ENCODE measurements at places on chromosomes 6 and 20.

DNA sequence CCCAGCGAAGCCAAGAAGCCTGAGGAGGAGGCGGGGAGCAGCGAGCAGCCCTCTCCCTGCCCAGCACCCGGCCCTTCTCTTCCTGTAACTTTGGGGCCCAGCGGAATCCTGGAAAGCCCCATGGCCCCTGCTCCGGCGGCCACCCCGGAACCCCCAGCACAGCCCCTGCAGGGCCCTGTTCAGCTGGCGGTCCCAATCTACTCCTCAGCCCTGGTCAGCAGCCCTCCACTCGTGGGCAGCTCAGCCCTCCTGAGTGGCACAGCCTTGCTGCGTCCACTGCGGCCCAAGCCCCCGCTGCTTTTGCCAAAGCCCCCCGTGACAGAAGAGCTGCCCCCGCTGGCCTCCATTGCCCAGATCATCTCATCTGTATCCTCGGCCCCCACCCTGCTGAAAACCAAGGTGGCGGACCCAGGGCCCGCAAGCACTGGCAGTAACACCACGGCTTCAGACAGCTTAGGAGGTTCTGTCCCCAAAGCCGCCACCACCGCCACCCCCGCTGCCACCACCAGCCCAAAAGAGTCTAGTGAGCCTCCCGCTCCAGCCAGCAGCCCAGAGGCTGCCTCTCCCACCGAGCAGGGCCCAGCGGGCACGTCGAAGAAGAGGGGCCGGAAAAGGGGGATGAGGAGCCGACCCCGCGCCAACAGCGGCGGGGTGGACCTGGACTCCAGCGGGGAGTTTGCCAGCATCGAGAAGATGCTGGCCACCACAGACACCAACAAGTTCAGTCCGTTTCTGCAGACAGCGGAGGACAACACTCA, 81.9 kb downstream of the SSR1 start:
- no peak for DNase-seq

DNA sequence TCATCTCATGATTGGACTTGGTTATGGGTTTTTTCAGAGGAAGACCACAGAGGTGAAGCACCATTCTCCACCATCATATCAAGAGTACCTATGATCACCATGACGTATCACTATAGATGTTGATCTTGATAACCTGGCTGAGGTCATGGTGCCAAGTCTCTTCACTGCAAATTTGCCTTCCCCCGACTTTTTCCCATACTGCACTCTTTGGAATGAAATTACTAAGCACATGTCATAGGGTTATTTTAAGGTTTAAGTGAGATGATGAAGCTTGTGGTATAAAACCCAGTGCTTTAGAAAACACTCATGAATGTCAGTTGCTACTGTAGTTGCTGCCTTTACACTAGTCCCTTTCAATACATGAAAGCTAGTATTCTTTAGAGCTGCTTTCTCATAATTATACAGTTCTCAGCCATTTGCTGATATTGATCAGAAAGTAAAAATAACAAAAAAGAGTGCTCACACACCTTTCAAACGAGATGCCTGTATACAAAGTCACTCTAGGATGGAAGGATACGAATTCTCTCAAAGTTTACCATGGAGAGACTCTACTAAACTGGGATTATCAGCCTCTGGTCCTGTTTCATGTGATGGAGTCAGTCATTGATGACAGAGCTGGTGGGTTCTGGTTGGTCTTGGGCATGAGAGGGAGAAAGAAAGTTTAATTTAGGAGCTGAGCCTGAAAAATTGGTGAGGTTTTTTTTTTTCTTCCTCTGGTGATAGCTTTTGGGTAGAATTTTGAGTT, 228.1 kb downstream of the PRL start:
- DNase-seq: no peak

GRCh38 chr6:127118298-127119101, at the start of gene RSPO3:
Gene RSPO3, plus strand, starts transcription at chr6:127118671. Its CDS starts 522 bp downstream, at chr6:127119193.
- DNase-seq: no peak

GRCh38 chr6:79713701-79714322, 82.7 kb downstream of the SH3BGRL2 start:
- DNase-seq: no peak

DNA sequence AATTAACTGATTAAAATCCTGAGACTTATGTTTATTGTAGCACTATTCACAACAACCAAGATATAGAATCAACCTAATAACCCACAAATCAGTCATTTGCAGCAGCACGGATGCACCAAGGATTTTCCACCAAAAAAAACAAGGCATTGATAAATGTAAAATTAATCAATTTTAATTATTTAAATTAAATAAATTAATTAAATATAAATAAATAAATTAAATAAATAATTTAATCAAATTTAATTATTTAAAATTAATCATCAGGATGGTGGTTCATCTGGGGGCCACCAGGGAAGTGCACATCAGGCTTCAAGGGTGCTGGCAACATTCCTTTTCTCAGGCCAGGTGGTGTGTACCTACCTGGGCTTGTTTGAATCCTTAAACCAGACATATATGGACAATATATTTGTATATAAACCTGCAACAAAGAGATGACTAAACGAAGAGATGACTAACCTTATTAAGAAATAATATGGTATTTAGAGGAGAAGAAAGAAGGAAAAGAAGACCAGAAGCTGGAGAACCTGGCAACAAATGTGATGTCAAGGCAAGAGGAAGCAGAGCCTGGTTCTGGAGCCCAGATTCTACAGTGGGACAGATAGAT, 89.2 kb downstream of the CD164 start:
- no peak for DNase-seq

DNA sequence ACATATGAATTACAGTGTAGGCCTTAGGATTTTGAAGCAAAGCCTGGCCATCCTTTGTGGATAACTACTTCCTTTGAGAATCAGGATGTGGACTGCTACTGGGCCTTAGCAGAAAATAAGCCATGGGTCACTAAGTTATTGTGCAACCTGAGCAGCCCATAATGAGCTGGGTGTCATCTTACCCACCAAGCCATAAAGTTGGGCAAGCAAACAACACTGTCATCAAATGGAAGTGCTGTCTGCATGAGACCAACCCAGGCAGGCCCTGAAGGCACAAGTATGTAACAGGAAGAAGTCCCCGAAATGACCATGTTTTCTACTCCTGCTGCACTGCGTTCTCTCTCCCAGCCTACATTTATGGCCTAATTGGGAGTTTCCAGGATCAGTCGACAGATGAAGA, 205.6 kb upstream of the GGTLC1 start:
- DNase-seq: no peak

GRCh38 chr20:17641520-17641964, 40.5 kb downstream of the RRBP1 start:
- no peak for DNase-seq

DNA sequence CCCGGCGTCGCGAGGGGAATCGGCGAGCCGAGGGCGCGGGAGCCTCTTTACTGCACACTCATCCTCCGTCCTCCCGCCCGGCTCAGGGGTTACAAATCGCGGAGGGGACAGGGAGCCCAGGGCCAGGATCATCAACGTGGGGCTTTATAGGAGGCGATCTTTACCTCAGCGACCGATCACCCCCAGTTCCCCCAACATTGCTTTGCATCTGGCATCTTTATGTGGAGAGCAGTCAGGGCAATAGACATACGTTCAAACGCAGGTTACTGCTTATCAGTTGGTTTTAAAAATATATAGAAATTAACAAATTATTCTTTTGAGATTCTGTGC, 634 bp downstream of the HSF2 start:
- DNase-seq: no peak

- no peak for DNase-seq
Measured at GRCh38 chr6:22631091-22631490, 61.7 kb downstream of the HDGFL1 start.

DNA sequence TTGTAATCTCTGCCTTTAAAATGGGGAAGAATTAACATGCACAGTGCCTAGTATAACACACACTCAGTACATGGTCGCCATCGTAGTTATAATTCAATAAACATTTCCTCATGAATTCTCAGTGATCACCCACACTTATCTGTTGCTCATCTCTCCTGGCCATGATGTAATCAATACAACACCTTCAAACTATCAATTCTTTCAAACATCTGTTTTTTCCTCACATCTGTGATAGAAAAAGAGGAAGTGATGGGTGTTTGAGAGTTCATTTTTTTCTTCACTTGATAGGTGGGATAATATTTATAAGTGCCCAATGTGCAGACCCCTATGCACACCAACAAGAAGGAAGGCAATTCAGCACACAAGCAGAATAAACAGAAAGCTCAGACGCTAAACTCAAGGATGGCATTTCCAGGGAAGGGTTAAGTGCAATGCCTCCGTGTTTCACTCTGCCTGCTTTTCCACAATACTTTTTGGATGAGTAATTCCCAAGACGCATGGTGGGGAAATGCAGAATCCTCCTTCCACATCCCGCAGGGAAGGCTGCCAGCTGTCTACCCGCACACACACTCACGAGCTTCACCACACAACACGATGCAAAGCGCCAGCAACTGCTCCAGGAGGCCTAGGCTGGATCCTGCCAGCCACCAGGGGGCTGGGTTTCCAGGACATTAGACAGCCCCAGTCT, 100.3 kb downstream of the GMPR start:
- no peak for DNase-seq

DNA sequence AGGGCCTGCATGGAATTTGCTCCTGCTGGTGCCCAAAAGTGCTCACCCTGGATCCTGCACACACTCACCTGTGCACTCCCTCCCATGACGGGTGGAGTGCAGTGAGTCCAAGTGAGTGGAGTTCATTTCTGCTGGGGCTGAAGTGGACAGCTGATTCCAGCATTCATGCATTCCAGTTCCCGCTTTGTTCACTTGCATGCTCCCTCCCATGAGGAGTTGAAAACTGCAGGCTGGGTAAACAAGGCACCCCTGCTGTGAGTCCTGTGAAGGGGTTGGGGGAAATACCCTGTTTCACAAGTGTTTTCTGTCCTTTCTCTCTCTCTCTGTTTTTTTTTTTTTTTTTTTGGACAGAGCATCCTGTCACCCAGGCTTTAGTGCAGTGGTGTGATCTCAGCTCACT, 454.1 kb upstream of the NOX3 start:
- no peak for DNase-seq

DNA sequence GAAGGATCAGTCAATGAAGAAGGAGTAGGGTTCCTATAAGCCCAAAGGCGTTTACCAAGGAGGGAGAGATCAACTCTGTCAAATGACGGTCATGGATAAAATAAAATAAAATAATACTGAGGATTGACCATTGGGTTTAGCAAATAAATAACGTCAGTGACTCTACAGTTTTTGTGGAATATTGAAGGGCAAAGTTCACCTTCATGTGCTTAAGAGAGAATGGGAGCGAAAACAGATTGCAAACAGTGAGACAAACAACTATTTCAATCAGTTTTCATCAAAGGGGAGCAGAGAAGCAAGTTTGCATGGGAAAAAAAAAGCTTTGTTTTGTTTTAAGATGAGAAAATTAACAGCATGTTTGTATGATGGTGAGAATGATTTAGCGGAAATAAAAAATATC, 17.6 kb upstream of the NT5DC1 start:
- no peak for DNase-seq

GRCh38 chr6:107991061-107991460, 33.1 kb upstream of the SEC63 start:
- DNase-seq: no peak

DNA sequence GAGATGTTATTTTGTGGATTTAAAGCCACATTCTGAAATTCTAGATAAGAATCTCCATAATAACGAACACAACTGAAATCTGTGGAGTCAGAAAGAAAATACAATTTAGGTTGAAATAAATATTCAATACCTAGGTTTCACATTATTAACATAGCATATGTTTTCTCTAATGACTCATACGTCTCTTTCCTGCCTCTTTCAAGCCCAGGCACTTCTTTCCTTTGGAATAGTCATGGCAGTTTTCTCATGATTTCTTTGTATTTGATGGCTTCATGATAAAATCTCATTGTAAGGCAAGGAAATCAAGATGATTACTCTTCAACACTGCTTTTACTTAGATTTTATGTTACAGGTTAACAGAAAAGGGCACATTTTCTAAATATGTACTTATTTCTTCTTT, 803.7 kb downstream of the PHF3 start:
- DNase-seq: no peak

- no peak for DNase-seq
Measured at GRCh38 chr6:109715616-109716015, 24.5 kb downstream of the FIG4 start.

DNA sequence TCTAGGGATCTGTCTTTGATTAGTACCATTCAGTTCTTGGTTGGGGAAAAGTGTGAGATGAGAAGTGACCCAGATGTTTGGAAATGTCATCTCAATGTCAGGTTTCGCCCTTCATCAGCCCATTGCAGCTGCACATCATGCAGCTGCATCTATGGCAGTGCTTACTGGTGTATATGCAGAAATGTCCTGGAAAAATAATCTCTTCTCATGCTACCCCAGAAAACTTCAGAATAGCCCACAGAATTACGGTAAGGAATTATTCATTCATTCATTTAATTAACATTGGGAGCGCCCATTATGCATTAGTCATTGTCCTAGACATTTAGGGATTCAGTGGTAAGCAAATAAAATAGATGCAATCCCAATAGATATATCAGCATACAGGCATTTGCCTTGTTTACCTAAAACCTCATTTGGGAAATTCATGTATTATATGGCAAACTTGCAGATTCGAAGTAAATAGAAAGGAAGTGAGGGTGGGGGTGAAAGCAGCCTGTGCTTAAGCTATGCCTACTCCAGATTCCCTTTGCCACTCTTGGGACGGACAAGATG, 89.2 kb downstream of the PDE7B start:
- DNase-seq: no peak

DNA sequence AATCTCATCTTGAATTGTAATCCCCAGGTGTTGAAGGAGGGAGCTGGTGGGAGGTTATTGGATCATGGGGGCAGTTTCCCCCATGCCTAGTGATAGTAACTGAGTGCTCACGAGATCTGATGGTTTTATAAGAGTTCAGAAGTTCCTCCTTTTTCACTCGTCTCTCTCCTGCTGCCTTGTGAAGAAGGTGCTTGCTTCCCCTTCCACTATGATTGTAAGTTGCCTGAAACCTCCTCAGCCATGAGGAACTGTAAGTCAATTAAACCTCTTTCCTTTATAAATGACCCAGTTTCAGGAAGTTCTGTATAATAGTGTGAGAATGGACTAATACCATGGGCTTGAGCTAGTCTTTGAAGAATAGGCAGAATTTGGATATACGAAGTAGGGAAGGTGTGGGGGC, 113.9 kb downstream of the RIN2 start:
- no peak for DNase-seq

DNA sequence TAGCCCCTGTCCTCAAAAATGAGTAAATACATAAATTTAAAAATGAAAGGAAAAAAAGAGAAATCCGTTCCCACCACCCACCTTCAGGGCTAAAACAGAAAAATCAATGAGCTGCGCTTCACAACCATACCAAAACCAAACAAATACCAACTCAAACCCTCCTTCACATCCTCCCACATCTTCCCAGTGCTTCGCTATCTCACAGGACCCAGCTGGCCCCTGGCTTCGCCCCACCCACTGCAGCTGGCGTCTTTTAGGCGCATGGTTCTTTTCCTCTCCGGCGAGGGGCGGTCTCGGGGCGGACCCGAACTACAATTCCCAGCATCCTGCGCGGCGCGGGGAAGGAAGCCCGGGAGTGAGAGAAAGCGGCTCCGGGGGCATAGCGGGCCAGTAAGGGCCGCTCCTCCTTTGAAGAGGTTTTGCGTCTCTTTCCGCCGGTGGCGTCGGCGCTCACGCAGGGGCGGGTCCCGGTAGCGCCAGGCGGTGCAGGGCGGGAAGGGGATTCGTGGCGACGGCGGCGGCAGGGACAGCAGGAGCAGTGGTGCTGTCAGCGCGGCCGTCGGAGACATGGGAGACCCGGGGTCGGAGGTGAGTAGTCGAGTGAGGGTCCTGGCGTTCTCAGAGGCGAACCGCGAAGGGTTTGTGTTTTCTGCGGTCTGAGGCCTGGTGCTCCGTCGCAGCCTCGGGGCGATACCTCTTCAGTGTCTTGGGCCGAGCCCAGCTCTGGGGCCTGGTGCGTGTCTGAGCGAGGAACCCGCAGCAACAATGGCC, at the start of gene ZNF451:
ZNF451 (plus strand) TSS at position 502 of the 771 bp plus-strand sequence; CDS start at position 568, 66 bp downstream.
- peak; percentile 89 for DNase-seq

Data from stimulated activated CD8-positive, alpha-beta memory T cell treated with anti-CD3 and anti-CD28 coated beads, Interleukin-4, amount 100 ng/mL, for 1 hour (primary cell).